Forelimb muscle (tissue), 1 donor: ENCODE measurements at places on chromosomes 11 and 22. TPM values are rescaled to one million over a fixed set of nuclear protein-coding genes. Genes with fewer than 3 reads are reported as not detected.

DNA sequence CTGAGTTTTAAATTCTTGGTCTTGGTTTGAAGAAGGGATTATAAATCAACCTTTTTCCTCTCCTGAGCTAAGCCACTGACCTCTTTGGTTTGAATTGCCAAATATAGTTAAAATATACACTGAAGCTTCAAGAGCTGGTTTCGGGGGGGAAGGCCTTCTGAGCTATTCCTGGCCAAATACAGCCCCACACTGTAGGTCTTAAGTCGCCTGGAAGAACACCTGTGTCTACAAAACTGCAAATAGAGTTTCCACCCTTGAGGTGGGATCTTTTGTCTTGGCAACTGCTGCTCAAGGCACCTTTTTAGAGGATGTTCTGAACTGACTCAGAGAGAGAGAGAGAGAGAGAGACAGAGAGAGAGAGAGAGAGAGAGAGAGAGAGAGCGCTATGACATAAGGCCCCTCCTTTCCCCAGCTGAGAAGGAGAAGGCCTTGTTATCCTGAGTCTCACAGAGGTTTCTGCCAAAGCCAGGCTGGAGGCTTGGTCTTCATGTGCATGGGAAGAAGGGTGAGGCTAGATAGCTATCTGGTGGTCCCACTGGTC, 5.5 kb downstream of the ADM start:
- no peak for DNase-seq

DNA sequence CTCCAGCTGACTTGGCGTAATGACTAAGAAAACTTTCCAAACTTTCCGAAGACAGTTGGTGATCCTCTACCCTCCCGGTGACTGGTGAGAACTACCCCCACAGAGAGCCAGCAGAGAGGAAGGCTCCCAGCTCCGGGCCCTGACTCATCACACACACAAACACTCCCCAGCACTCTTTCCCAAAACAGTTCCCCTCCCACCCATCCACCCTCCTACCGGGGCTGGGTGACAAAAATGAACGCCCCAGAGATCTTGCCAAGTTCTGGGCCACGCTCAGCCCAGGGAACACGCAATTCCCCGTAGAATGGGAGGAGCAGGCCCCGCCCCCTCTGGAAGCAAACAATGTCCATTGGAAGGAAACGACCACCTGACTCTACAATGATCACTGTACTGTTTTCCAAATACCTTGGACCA, 21.3 kb upstream of the JAM3 start:
- no peak for DNase-seq

GRCh38 chr11:121249039-121249663, 43.4 kb upstream of the SC5D start:
- DNase-seq: no peak

DNA sequence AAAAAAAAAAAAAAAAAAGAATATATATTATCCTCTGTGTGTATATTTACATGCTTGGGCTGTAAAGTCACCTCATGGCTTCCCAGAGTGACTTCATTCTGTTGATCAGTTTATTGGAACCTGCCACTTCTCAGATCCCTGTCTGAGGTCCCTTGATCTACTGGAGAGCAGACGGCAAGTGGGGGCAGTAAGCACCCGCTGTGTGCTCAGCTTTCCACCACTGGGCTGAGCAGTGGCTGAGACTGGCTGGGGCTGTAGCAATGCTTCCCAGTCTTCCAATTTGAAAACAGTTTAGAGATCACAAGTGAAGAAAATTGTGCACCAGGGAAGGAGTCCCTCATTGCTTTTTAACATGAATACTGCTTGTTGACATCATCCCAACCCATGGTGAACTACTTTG, 6.9 kb upstream of the RBM4B start:
- DNase-seq: no peak

DNA sequence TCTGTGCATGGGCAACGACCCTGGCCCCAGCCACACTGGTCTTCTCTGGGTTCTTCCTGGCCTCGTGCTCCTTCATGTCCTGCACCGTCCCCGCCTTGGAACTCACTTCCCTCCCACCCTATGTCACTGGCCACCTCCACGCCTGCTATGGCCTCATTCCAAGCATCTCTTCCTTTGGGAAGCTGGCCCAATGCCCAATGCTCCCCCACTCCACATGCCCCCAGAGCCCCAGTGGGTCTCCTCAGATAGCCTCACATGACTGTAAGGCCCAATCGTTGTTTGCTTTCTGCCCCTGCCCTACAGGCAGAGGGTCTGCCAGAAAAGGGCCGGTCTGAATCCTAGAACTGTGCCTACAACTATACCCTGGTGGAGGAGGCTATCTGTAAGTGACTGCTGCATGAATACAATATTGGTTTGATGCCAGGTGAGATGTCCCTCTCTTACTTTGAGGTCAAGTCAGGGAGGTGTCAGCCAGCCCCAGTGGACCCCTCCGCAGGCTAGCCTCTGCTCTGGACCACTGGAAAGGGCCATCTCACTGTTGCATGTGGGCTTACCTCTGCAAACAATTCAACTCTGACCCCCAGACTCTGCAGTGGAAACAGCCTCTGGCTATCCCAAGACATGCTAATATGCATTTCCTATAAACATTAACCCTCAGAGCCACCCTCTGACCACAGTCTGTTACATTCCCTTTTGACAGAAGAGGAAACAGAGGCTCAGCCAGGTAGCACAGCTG, 2.1 kb upstream of the GNAZ start:
- DNase-seq: no peak

DNA sequence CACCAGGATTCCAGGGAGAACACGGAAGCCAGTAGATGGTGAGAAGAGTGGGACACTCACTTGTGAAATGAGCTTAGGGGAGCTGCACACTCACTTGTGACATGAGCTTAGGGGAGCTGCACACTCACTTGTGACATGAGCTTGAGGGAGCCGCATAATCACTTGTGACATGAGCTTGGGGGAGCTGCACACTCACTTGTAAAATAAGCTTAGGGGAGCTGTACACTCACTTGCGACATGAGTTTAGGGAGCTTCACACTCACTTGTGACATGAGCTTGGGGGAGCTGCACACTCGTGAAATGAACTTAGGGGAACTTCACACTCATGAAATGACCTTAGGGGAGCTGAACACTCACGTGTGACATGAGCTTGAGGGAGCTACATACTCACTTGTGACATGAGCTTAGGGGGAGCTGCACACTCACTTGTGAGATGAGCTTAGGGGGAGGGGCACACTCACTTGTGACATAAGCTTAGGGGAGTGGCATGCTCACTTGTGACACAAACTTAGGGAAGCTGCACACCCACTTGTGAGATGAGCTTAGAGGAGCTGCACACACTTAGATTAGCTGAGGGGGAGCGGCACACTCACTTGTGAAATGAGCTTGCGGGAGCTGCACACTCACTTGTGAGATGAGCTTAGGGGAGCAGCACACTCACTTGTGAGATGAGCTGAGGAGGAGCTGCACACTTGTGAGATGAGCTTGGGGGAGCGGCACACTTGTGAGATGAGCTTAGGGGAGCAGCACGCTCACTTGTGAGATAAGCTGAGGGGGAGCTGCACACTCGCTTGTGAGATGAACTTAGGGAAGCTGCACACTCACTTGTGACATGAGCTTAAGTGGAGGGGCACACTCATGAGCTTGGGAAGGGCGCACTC, 59.0 kb downstream of the NCAPD3 start:
- DNase-seq: no peak

DNA sequence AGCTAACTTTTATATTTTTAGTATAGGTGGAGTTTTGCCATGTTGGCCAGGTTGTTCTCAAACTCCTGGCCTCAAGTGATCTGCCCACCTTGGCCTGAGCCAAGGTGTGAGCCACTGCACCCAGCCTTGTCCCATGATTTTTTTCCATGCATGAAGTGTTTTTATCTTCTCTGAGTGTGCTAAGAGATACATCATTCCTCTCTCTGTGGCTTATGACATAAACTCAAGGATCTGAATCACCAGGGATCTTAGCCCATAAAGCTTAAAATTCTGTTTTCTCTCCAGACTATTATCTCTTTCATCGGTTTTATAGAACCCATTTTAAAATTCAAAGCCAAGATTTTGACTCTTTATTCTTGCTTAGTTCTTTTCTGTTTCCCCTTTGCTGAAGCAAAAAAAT, 48.4 kb upstream of the C11orf58 start:
- DNase-seq: no peak

- DNase-seq: no peak
Measured at GRCh38 chr11:36945384-36945783, 347.3 kb upstream of the RAG2 start.

DNA sequence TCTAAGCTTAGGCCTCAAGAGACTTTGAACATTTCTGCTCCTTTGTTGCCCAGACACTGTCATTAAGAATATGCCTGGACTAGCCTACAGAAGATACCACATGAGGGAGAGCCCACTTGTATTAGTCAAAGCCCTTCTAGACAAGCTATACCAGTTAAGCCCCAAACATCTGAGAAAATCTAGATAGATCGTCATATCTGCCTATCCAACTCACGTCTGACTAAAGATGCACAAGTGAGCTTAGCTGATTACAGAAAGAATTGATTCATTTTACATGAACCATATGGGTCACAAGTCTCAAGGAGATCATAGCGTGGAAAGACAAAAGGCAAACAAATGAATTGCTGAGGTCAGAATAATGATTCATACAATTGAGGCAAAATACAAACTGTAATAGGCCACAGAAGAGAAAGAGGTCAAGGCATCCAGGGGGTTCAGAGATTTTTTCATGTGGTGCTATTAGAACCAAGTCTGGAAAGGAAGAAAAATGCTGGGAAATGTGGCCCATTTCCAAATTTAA, 1155.5 kb upstream of the TENM4 start:
- no peak for DNase-seq

GRCh38 chr11:10631761-10632160, 61.8 kb downstream of the IRAG1 start:
- DNase-seq: no peak

DNA sequence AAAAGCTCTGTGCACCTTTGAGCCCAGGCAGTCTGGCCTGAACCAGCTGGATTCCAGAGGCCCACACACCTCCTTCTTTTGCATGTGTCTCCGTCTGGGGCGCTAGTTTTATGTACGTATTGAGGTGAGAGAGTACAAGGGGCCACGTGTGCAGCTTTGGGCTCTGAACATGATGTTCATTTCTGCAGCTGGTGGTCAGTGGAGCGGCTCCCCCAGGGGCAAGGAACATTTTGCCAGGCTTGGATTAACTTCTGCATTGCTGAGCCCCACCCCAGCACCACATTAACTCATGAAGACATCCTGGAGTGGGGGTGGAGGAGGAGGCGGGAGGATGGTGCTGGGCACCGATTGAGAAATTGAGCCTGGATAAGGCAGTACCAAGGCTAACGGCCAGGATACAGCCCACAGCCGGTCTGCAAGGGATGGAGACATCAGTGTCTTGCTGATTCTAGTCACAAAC, 13.8 kb downstream of the USP2 start:
- DNase-seq: no peak

GRCh38 chr11:126202646-126203359, 8.6 kb downstream of the RPUSD4 start:
- no peak for DNase-seq

DNA sequence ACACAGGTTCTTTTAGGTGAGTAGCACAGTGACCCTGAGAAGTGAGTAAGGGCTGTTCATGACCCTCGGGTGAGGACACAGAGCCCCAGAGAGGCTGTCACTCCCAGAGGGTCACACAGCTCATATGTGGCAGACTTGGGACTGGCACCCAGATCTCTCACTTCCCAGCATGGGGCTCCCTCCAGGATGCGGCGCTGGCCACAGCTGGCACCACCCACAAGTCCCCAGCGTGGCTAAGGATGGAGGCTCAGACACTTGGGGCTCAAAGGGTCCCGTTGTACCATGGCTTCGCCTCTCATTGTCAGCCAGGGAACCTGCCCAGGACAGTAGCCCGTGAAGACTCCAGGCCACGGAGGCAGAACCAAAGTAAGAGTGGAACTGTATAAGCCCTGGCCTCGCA, 6.0 kb upstream of the SHISAL1 start:
- DNase-seq: no peak

DNA sequence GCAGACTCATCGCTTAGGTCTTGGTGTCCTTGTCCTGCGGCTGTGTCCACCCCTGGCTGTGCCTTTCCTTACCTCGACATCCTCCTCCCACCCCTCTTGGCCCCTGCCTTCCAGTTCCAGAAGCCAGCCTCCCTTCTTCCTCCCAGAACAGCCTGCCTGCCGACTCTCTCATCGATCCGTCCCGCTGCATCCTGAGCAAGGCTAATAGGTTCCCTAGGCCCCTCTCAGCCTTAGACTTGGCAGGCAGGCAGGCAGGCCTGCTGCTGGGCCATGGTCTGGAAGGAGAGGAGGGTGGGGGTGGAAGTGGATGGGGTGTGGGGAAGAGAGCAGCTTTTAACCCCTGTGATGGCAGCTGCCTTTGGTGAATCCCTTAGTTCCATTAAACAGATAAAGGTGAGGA, 196.7 kb upstream of the TBCEL start:
- DNase-seq: no peak

DNA sequence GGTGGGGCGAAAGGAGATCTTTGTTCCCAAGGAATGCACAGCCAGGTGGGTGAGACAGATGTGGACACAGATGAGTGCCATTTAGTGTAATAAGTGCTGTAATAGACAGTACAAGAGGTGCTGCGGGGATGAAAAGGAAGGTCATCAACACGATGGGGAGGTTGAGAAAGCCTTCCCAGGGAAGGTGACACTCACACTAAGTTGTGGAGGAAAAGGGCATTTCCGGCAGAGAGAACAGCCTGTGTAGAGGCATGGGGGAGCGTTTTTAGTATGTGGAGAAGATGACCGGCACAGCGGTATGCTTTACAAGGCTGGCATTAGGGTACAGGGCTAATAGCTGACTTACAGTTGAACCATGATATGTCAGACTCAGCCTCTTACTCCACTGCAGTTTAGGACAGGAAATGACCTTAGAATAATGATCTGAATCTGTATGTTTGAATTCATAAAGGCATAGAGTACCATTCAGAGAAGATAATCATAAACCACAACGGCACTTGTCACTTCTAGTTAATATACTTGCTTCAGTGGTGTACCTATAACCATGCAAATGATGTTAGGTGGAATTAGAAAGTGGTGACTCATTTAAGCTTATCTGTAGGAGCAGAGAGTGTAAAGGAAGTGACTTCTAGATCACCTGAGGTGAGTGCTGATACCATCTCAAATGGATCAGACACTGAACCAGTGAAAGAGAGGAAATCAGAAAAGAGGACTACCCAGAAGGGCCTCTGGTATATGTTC, 60.6 kb downstream of the FAM83F start:
- DNase-seq: no peak

DNA sequence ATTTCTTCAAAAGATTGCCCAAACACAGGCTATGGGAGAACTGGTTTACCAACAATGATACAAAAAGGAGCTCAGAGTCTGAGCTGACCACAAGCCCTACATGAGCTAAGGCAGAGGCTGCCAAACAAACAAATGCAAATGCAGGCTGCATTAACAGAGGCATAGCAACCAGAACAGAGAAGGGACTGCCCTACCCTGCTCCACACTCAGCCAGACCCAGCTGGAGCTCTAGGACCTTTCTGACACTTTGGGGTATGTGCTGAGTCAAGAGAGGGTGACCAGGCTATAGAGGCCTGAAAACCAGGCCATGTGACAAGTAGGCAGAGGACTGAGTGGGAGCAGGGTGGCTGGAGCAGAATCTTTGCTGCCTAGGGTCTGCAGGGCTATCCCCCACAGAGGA, 17.8 kb upstream of the P2RY2 start:
- no peak for DNase-seq

The LUZP2 gene
- 0.65 TPM for polyA plus RNA-seq

The ASCL2 gene
- 0.10 TPM for polyA plus RNA-seq

The OR52I2 gene
- not detected for polyA plus RNA-seq

The SPI1 gene
- 6.7 TPM for polyA plus RNA-seq

The MMP7 gene
- not detected for polyA plus RNA-seq

The SCUBE2 gene
- polyA plus RNA-seq: 31.3 TPM

The MS4A6A gene
- polyA plus RNA-seq: 17.6 TPM

The TSSK2 gene
- not detected for polyA plus RNA-seq

The GLYAT gene
- not detected for polyA plus RNA-seq

The B3GAT1 gene
- 0.52 TPM for polyA plus RNA-seq

The CASP12 gene
- polyA plus RNA-seq: 0.34 TPM

The NXPE2 gene
- 0.16 TPM for polyA plus RNA-seq

The LTBP3 gene
- polyA plus RNA-seq: 131 TPM

The ANGPTL5 gene
- polyA plus RNA-seq: 0.38 TPM
